ENCODE measurements at places on chromosomes 1 and 21. TPM values are rescaled to one million over a fixed set of nuclear protein-coding genes. Genes with fewer than 3 reads are reported as not detected.

CDA gene
- not detected for total RNA-seq

CLCNKB gene
- under 0.01 TPM for total RNA-seq

RCC1 gene
- 114 TPM for total RNA-seq

NMNAT1 gene
- total RNA-seq = 19.9 TPM

PADI2 gene
- 0.19 TPM for total RNA-seq

CTTNBP2NL gene
- 13.2 TPM for total RNA-seq

LDLRAD1 gene
- total RNA-seq = not detected

LELP1 gene
- not detected for total RNA-seq

RAVER2 gene
- total RNA-seq = 3.9 TPM

GJC2 gene
- total RNA-seq = 2.7 TPM

CFHR4 gene
- total RNA-seq = not detected

OR6K3 gene
- total RNA-seq = not detected

CCDC181 gene
- total RNA-seq = 1.7 TPM

TMEM52 gene
- total RNA-seq = 0.19 TPM

MCOLN3 gene
- 0.28 TPM for total RNA-seq

PLA2G2C gene
- total RNA-seq = not detected

IGSF21 gene
- total RNA-seq = not detected

All from regular cardiac myocyte (primary cell).